Activated CD8-positive, alpha-beta T cell treated with anti-CD3 and anti-CD28 coated beads for 36 hours (primary cell): ENCODE measurements at places on chromosomes 2 and 18.
A peak's percentile ranks its signal among the peaks of the same experiment; 100 is the strongest.

GRCh38 chr2:196464311-196464710, 175.2 kb upstream of the CCDC150 start:
- no peak for DNase-seq

DNA sequence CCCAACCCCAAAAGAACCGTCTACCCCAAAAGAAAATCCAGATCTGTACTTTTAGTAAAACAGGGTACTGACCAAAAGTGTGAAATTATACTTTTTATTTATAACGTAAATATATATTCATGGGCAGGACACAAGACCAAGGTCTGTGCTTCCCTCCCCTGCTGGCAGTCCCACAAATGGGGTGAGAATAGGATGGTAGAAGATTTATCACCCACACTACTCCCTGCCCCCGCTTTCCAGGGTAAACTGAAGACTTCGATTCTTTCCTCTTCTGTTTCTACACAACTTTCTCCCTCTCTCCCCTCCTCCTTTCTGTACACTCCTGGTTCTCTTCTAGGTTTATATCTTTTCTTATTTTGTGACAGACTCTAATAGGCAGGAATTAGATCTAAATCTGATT, 79.7 kb downstream of the MDH1 start:
- no peak for DNase-seq

DNA sequence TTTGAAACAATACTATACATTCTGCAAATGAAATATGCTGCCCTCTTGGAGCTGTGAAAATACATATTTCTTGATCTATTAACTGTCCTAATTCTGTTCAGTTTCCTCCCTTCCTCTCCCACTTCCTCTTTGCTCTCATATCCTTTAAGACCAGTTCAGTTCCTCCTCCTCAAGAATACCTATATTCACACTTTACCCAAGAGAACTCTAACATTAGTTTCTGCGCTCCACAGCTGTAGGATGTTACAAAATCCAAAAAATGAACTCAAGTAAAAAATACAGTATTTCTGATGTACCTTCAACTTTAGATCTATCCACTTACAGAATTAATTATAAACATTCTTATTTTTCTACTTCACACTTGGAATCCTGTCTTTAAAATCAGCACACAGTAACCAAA, 5.4 kb downstream of the ITSN2 start:
- no peak for DNase-seq

DNA sequence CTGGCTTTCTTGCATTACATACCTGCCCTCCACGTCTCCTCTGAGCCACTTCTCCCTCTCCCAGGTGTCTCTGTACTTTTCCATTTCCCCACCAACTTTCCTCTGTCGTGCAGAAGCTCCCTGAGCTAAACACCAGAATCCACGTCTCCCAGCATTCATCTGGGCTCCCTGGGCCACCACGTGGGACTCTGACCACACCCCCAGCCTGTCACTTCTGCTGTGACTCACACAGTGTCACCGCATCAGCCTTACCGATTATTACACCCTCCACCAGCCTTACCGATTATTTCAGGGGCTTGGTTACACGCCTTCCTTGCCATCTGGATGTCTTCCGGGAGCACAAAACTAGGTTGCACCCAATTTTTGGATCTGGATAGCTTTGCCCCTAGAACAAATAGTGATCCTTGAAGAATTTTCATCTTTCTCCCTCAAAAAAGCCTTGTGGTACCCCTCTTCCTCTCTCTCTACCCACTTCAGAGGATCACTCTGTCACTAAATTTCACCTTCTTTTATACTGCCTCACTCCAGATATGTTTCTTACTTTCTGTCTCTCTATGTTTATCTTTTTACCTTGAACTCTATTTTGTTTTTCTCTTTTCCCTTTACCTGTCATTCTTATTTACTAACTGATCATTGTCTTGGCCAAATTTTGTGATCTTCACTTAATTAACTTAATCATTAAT, 136.9 kb upstream of the CAB39 start:
- peak; percentile 89 for DNase-seq
